ENCODE measurements at places on chromosomes 7 and 10. TPM values are rescaled to one million over a fixed set of nuclear protein-coding genes. Genes with fewer than 3 reads are reported as not detected.
A peak's percentile ranks its signal among the peaks of the same experiment; 100 is the strongest.

The ANKRD1 gene
- total RNA-seq, result 6.2 TPM

The SFTPD gene
- total RNA-seq, result not detected

The PPP1R9A gene
- total RNA-seq, result 17.9 TPM

The IRF5 gene
- total RNA-seq, result 11.4 TPM

The JAZF1 gene
- 10.7 TPM for total RNA-seq

The DNAJB9 gene
- total RNA-seq, result 13.3 TPM

The GRM3 gene
- not detected for total RNA-seq

The TMEM196 gene
- total RNA-seq, result not detected

The PRR15 gene
- 76.1 TPM for total RNA-seq

The AUTS2 gene
- not detected for total RNA-seq

The DNAJC12 gene
- 1.1 TPM for total RNA-seq

The CALML3 gene
- not detected for total RNA-seq

The PPRC1 gene
- total RNA-seq, result 49.3 TPM

DNA sequence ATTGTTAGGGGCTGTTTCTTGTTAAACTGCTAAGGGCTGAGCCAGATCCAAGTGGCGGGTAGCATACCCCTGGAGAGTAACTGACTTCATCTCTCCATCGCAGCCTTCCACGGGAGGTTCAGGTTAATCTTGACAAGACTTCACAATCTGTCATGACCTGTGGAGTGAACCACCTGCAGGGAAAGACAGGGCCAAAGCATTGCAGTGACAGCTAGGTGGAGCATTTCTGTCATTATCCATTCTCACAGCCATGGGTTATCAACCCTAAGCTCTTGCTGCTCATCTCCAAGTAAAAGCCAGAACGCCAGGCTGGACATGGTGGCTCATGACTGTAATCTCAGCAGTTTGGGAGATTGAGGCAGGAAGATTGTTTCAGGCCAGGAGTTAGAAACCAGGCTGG, 17.2 kb downstream of the ABCC2 start:
- DNase-seq, result no peak

DNA sequence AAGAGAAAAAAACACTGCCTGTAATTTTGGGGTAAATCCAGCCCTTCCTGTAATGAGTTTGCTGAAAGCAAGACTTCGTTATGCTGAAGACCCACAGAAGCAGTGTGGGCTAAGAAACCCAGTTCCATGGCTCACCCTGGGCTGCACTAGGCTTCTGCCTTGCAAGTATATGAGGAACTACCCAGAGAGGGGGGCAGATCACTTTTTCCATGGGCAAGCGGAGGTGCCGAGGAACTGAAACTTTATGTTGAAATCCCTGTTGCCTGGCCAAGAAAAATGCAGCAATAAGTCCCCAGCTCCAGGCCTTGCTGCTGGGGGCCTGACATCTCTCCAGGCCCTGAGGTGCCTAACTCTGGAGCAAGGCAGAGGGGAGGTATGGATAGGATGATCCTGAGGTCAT, 8.5 kb downstream of the RASSF4 start:
- DNase-seq, result no peak

DNA sequence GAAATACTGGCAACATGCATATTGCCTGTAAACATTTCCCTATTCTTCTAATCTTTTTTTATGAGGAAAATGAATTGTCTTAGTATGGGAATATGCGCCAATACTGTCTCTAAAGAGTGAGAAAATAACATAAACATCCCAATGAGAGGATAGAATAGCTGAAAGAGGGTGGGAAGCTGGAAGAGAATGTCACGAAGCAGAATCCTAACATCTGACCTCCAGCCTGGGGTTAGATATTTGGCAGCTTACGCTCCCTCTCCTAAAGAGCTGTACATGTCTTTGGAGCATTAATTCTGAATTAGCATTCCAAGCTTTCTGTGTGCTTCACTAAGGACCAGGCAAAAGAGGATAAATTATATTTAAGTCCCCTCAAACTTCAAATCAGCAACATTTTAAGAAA, 31.6 kb upstream of the SLC16A12 start:
- DNase-seq, result no peak

DNA sequence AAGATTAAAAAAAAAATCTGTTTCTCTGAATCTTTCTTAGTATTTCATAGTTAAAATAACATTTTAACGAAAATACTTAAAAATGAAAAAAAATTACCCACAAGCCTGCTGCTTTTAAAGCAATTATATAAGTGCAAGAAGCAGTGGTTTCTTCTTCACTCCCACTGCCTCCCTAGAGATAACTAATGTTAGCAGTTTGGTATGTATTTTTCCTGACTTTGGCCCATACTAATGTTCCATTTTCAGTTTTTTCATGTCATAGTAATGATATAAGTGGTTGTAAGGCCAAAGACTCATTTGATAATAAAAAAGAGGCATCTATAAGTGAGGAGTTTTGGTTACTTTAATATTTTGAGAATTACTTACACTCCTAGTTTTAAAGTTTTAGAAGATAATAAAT, 24.3 kb upstream of the LAMB1 start:
- no peak for DNase-seq

- DNase-seq, result no peak
Measured at GRCh38 chr7:96173781-96174180, 148.1 kb downstream of the SLC25A13 start.

DNA sequence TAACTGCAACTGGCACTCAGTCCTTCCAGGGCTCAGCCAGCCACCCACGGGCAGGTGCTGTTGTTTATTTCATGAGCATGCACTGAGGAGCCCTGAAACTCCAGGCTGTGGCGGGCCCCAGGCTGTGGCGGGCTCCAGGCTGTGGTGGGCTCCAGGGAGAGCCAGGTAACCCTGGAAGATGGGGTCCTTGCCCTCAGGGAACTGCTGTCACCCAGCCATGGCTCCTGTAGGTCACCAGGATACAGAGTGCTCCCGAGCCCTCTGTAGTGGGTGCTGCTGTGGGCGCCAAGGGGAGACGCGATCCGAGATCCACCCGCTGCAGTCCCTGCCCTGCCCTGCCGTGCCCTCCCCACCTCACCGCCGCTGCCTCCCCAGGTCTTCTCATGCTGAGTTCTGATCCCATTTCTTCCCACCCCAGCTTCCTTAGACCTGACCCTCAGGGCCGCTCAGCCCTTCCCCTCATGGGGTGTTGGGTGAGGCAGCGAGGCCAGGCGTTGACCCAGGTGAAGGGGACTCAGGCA, 29.6 kb downstream of the LRRC27 start:
- DNase-seq, result no peak

GRCh38 chr10:95739056-95739455, 16.9 kb upstream of the ENTPD1 start:
- DNase-seq, result no peak

GRCh38 chr7:73341877-73342276, 13.9 kb downstream of the FKBP6 start:
- DNase-seq, result peak; percentile 10

DNA sequence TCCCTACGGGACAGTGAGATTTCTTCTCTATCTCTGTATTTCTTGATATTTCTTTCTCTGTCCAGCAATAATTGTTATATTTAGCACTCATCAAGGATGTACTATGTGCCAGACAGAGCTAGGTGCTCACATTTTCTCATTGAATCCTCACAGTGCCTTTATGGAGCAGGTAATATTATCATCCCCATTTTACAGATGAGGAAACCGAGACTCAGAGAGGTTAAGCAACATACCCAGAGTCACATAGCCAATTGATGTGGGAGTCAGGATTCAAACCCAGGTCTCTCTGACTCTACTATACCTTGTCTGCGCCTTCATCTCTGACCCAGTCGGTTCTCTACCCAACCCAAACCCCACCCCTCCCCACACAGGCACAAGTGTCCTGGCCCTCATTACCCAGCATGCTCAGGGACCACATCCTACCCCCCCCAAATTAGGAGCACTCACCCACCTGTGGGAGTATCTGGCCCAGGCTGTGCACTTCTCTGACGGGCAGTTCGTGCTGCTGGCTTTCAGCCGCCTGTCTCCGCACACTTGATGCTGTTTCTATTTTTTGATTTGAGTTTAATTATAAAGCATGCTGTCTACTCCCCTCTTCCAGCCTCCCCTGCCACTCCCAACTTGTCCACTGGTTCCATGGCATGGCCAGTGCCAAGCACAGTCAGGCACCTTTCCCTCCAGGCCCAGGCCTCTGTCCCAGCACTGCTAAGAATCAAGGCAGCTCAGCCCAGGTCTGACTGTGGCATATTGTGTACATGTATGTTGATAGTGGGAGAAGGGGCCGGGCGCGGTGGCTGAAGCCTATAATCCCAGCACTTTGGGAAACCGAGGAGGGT, 9.8 kb upstream of the SAMD8 start:
- no peak for DNase-seq

GRCh38 chr10:124287791-124288190, 130.9 kb downstream of the OAT start:
- DNase-seq, result no peak

DNA sequence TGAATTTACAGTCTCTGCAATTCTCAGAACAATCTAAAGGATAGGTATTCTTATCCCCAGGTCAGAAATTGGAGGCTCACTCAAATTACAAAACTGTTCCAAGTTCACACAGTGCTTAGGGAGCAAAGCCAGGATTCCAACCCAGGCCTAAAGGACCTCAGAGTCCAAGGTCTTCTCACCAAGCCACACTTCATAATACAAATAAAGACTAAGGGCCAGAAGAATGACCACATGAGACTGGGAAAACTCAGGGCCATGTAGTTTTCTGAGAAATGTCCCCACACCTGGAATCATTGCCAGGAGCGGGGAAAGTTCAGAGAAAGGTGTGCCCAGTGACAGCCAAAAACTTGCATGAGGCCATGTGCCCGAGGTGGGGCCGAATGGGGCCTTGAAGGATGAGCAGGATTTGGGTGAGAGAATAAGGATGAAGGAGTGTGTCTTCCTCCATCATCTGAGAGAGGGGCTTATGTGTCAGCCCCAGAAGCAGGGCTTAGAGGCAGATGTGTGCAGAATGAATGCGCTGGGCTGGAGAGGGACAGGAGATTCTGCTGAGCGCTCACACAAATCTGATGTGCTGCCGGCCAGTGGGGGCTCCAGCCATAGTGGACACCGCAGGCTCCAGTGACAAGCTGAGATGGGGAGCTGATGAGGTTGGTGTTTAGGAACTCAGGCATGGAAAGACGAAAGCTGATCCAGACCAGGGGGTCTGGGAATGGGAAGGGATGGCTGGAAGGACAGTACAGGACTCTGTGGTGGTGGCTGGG, 35.9 kb downstream of the BLNK start:
- DNase-seq, result no peak

DNA sequence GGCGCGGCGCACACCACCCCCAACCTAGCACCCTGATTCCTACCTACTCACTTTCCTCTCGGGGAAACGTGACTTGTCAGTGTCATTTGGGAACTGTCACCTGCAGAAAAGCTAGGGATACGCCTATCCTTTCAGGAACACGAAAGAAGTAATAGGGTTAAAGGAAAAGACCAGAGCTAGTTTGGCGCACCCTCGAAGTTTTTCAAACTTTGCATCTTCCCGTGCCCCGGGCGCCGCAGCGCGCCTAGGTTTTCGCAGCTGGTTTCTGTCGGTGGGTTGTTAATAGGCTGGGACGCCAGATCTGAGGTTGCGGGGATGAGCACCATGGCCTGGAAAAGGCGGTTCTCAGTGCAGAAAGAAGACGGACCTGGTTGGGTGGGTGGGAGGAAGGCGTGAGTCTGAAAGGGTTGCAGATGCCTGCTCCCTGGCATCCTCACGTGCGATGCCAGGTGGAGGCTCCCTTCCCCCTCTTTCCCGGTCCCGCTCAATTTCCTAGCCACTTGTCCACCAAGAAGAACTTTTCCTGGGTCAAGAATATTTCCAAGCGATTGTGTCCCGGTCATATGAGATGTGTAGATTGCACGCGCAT, 568 bp upstream of the MEOX2 start:
- peak; percentile 45 for DNase-seq

GRCh38 chr7:129665013-129665401, 53.5 kb downstream of the NRF1 start:
- peak; percentile 76 for DNase-seq

GRCh38 chr10:24979685-24980084, 27.3 kb upstream of the PRTFDC1 start:
- no peak for DNase-seq

- peak; percentile 24 for DNase-seq
Measured at GRCh38 chr10:103197174-103197573, 4.1 kb upstream of the NT5C2 start.

- no peak for DNase-seq
Measured at GRCh38 chr10:94420516-94420915, 18.2 kb downstream of the TBC1D12 start.

DNA sequence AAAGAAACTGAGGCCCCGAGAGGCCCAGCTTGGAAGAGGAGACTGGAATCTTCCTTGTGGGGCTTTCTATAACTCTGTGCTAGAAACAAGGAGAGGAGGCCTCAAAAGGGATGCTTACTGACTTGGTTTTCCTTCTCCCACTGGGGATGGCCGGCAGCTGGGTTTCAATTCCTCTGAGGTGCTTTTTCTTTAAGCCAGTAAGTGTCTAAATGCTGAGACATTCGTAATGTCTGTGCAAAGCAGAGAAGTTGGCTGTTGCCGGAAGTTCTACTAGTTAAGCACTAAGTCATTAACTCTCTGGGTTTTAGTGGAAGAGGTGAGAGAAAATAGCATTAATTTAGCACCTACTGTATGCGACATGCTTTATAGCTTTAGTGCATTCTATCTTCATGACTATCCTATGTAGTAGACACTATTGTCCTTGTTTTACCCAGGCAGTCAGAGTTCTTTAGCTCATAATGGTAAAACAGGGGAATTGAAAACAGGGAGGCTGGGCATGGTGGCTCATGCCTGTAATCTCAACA, 135.2 kb downstream of the RGS10 start:
- no peak for DNase-seq

GRCh38 chr7:128811631-128812430, 18.4 kb upstream of the FLNC start:
- DNase-seq, result no peak

GRCh38 chr7:138278601-138279000, 181.5 kb upstream of the TRIM24 start:
- DNase-seq, result no peak

- DNase-seq, result no peak
Measured at GRCh38 chr10:106857213-106857612, 307.3 kb downstream of the SORCS1 start.

- DNase-seq, result no peak
Measured at GRCh38 chr7:155355745-155356144, 58.1 kb downstream of the INSIG1 start.

GRCh38 chr7:65444205-65444842, 70.7 kb downstream of the ZNF92 start:
- no peak for DNase-seq

Measured in Calu3 (cell line).